ENCODE measurements at places on chromosomes 11 and 22.

DNA sequence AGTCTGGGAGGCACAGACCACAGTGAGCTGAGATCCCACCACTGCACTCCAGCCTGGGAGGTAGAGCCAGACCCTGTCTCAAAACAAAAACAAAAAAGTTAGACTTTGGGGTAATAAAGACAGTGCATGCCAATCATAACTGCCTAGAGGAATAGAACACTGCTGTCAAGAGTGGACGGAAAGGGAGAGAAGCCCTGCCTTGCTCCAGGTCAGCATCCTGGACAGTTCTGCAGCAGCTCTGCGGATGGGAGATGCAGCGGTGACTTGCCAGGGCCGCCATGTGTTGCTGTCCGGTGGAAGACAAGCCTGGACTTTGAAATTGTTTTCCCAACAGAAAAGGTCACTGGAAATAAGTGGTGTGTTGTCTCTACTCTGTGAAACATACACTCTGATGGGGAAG is 618.2 kb downstream of the TBC1D22A start:
- H3K27ac ChIP-seq, result no peak overlapping the region
- no peak overlapping the region for H3K4me3 ChIP-seq
- H3K27me3 ChIP-seq, result peaks cover 2% of the 10 kb centered on the region
- no peaks in the 10 kb centered on the region for H3K4me1 ChIP-seq
- peaks cover 4% of the 10 kb centered on the region for H3K36me3 ChIP-seq
- no peak for DNase-seq

- H3K4me1 ChIP-seq, result no peaks in the 10 kb centered on the region
- DNase-seq, result no peak
- peaks cover 2% of the 10 kb centered on the region for H3K27me3 ChIP-seq
- H3K4me3 ChIP-seq, result no peak overlapping the region
- H3K36me3 ChIP-seq, result peaks cover 4% of the 10 kb centered on the region
Observed at GRCh38 chr22:47377926-47378560, 615.6 kb downstream of the TBC1D22A start.

DNA sequence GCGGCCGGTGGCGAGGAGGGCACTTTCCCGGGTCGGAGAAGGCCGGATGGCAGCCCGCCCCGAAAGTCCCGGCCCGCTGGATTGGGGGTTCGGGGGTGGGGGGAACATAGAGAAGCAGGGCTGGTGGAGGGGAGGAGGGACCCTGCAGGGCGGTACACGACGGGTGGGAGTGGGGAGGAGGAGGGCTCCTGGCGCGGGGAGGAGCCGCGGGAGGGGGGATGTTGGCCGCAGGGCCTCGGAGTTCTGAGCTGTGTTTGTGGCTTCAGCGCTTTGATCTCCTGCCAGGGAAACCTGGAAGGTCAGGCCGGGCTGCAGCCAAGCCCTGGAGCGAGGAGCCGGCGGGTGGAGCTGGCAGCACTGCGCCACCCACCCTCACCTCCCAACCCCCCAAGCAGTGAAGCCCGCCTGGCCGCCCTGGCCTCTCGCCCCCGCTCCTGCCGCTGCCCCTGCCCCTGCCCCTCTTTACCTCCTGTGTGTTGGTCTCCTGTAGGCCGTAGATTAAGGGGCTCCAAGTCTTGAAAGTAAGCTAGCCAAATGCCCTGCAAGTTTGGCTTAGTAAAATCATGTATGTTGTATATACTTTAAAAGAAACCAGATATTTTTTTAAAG is 30.9 kb downstream of the C22orf31 start:
- H3K36me3 ChIP-seq, result no peaks in the 10 kb centered on the region
- H3K27ac ChIP-seq, result no peak overlapping the region
- H3K4me1 ChIP-seq, result peaks cover 4% of the 10 kb centered on the region
- peaks cover 47% of the 10 kb centered on the region for H3K27me3 ChIP-seq
- DNase-seq, result no peak

GRCh38 chr11:28666632-28667031 is 558.4 kb downstream of the METTL15 start:
- H3K27me3 ChIP-seq, result peaks cover 2% of the 10 kb centered on the region
- no peaks in the 10 kb centered on the region for H3K4me1 ChIP-seq
- no peak overlapping the region for H3K27ac ChIP-seq
- no peaks in the 10 kb centered on the region for H3K36me3 ChIP-seq
- DNase-seq, result no peak

DNA sequence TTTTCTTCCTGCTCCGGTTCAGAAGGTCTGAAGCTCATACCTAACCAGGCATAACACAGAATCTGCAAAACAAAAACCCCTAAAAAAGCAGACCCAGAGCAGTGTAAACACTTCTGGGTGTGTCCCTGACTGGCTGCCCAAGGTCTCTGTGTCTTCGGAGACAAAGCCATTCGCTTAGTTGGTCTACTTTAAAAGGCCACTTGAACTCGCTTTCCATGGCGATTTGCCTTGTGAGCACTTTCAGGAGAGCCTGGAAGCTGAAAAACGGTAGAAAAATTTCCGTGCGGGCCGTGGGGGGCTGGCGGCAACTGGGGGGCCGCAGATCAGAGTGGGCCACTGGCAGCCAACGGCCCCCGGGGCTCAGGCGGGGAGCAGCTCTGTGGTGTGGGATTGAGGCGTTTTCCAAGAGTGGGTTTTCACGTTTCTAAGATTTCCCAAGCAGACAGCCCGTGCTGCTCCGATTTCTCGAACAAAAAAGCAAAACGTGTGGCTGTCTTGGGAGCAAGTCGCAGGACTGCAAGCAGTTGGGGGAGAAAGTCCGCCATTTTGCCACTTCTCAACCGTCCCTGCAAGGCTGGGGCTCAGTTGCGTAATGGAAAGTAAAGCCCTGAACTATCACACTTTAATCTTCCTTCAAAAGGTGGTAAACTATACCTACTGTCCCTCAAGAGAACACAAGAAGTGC is 661 bp upstream of the MALAT1 start:
- H3K36me3 ChIP-seq, result peaks cover 4% of the 10 kb centered on the region
- no peak overlapping the region for H3K4me3 ChIP-seq
- peak; percentile 59 for DNase-seq
- H3K27ac ChIP-seq, result no peak overlapping the region

DNA sequence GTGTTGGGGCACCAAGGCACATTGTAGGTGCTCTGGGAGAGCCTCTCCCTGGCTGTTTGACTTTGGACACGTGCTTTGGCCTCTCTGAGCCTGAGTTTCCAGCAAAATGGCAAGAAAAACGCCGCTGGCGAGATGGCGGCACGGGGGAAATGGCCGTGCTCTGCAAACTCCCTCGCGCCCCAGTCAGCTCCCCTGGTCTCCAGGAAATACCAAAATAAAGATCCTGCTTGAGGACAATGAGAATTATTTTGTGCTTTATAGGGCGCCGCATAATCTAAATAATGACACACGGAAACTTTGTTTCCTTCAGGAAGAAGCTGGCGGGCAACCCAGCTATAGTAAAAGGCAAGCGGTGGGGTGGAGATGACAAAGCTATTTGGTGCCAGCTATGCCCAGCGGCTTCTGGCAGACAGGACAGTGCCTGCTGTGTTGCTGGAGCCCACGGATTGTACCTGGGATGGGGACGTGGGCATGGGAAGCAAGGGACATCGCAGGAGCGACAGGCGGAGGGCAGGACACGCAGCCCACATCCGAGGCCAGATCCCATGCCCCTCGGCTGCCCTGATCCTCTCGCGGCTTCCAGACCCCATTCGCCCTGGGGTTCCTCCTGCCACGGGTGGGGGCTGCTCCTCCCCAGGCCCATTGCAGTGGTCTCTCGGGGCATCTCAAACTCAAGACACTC is 26.3 kb upstream of the RFPL3 start:
- no peak for DNase-seq
- H3K27ac ChIP-seq, result no peak overlapping the region
- no peaks in the 10 kb centered on the region for H3K36me3 ChIP-seq

DNA sequence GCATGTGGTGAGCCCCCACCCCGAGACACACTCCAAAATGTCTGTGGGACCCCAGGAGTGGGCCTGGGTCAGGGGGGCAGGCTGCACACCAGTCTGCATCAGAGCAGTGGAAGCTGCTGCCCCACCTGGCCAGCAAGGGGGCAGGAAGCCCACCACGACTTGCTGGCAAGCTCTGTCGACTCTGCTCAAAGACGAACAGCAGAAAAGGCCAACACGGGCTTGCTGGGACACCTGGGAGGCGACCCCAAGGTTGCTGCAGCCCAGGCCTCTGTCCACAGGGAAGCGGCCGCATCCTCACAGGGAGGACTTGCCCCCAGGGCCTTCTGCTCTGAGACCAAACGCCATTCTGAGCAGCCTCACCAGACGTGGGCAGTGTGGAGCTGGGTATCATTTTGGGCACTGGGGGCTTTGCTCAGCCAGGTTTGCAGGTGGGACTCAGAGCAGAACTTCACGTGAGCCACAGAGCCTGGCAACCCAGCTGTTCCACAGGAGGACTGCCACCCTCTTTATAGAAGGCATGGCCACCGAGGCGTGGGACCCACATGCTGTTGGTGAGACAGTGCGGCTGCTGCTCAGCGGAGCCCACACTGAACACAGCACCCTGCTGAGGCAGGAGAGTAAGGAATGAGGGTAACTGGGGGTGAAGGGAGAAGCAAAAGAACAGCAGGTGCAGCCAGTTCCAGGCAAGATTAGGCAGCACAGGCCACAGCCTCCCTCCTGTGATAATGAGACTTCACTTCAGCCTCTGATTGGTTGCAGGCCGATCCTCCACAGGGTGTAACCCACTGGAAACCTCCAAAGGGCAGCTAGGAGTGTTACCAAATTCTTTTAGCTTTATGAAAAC is 11.0 kb downstream of the IL17REL start:
- no peak overlapping the region for H3K27ac ChIP-seq
- peaks cover 4% of the 10 kb centered on the region for H3K27me3 ChIP-seq
- no peak overlapping the region for H3K4me3 ChIP-seq

DNA sequence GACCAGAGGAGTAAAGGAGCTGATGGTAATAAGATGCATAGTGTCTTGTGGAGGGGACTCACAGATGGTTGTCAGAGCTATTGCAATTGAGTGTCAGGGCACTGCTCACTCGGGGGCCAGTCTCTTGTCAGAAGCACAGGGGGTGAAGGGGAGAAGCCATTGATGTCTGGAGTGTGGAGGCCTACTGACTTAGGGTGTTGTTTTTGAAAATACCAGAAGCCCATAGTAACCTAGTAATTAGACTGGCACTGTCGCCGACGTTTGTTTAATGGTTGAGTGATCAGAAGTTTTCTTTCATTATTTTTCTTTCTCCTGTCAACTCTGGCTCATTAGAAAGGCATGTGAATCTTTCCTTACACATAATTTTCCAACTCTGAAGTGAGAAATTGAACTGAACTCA is 151.6 kb upstream of the TENM4 start:
- H3K4me3 ChIP-seq, result no peak overlapping the region
- no peaks in the 10 kb centered on the region for H3K36me3 ChIP-seq
- H3K27me3 ChIP-seq, result no peaks in the 10 kb centered on the region
- H3K4me1 ChIP-seq, result no peaks in the 10 kb centered on the region

DNA sequence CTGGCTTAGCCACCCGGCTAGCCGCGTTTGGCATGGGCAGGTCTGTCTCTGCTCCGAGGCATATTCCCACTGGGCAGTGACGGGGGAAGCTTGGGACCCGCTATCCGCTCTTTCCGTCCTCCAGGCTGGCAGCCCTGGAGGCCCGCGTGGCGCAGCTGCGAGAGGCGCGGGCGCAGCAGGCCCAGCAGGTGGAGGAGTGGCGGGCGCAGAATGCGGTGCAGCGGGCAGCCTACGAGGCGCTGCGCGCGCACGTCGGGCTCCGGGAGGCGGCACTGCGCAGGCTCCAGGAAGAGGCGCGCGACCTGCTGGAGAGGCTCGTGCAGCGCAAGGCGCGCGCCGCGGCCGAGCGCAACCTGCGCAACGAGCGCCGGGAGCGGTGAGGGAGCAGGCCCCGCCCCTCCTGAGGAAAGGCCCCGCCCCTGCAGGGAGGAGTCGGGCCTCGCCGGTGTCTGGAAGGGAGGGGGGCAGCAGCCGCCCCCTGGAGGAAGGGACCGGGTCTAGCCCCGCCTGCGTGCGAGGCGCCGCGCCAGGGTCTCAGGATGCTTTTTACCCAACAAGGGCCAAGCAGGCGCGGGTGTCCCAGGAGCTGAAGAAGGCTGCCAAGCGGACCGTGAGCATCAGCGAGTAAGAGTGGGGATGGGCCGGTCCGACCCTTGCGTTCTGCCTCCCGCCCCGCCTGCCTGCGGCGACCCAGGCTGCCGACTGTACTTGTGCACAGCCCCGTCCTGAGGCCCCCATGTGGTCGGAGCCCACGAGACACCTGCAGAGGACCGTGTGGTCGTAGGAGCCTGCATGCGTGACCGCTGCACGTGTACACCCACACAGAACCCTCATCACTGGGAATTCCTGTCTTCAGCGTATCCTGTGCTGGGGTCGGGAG is 7.9 kb downstream of the ATG16L2 start:
- H3K36me3 ChIP-seq, result peaks cover 40% of the 10 kb centered on the region
- peak overlapping the region; percentile 40 for H3K27ac ChIP-seq
- DNase-seq, result peak; percentile 59
- no peaks in the 10 kb centered on the region for H3K27me3 ChIP-seq

DNA sequence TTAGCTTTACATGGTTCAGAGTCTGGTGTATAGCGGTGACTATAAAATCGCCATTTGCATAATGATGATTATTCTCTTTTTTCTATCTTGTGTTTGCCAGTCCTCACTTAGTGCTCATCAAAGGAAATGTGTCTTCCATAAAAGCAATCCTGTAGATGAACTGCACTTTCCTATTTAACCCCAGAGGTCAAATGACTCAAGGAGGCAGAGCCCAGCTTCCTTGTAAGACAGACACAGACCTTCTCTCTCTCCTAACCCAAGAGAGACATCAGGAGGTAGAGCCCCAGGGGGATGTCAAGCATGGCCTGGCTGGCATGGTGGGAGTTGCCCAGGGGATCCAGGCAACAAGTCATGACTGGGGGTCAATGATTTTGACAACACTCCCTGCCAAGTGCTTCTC is 46.9 kb upstream of the CRTAM start:
- H3K4me3 ChIP-seq, result no peak overlapping the region
- no peaks in the 10 kb centered on the region for H3K36me3 ChIP-seq

- peaks cover 45% of the 10 kb centered on the region for H3K36me3 ChIP-seq
- DNase-seq, result no peak
- H3K27ac ChIP-seq, result no peak overlapping the region
- H3K4me3 ChIP-seq, result no peak overlapping the region
- peaks cover 46% of the 10 kb centered on the region for H3K4me1 ChIP-seq
Observed at GRCh38 chr11:86809561-86809960, 9.2 kb downstream of the PRSS23 start.

GRCh38 chr11:64644647-64645275 is 53.7 kb downstream of the SLC22A12 start:
- H3K4me1 ChIP-seq, result no peaks in the 10 kb centered on the region
- H3K36me3 ChIP-seq, result no peaks in the 10 kb centered on the region
- DNase-seq, result no peak
- no peak overlapping the region for H3K4me3 ChIP-seq
- H3K27me3 ChIP-seq, result peaks cover 35% of the 10 kb centered on the region
